ENCODE measurements at places on chromosomes 16 and 17.

DNA sequence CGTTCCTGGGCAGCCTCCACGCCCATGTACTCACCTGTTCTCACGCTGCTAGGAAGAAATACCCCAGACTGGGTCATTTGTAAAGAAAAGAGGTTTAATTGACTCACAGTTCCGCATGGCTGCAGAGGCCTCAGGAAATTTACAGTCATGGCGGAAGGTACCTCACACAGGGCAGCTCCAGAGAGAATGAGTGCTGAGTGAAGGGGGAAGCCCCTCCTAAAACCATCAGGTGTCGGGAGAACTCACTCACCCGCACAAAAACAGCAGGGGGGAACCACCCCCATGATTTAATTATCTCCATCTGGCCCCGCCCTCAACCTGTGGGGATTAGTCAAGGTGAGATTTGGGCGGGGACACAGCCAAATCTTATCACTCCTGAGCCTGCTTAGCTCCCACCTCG, 18.2 kb downstream of the RAB40C start:
- DNase-seq = no peak

DNA sequence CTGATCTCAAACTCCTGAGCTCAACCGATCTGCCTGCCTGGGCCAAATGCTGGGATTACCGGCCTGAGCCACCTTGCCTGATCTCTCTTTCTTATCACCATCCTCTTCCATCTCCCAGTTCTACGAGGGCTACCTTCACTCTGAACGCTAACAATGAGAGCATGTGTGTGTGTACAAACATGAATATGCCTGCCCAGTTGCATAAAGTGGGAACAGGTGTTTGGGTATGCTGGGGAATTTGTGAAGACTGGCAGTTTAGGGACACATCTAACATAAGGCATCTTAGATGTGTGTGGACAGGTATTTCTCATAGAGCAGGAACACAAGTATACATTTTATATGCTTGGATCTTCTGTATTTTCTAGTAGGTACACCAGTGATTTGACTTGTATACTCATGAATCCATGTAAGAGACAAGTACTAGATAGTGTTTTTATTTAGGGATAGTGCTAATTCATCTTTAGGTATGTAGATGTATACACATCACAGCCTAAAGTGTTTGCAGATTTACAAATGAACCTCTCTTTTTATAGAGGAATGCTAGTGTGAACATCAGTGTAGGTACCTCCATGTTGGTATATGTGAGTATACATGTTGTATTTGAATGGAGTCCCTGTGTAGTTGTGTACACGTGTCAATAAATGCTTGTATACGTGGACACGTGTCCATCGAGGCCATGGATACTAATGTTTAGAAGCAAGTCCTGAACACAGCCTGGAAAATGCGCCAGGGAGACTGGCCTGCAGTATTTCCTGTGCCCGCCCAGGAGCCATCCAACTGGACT, 1.2 kb upstream of the DLX4 start:
- no peak for DNase-seq

GRCh38 chr17:81056312-81056711, 21.4 kb downstream of the BAIAP2 start:
- DNase-seq = no peak

- DNase-seq = no peak
Measured at GRCh38 chr16:48413272-48413671, 28.1 kb upstream of the SIAH1 start.

GRCh38 chr17:9487406-9487805, 88.2 kb downstream of the STX8 start:
- DNase-seq = no peak

- no peak for DNase-seq
Measured at GRCh38 chr17:65885541-65886312, 306.2 kb downstream of the CEP112 start.

GRCh38 chr17:30920683-30921543, 832 bp upstream of the ADAP2 start:
- DNase-seq = no peak

GRCh38 chr17:247767-248166, 66.3 kb upstream of the DOC2B start:
- DNase-seq = peak; percentile 7

DNA sequence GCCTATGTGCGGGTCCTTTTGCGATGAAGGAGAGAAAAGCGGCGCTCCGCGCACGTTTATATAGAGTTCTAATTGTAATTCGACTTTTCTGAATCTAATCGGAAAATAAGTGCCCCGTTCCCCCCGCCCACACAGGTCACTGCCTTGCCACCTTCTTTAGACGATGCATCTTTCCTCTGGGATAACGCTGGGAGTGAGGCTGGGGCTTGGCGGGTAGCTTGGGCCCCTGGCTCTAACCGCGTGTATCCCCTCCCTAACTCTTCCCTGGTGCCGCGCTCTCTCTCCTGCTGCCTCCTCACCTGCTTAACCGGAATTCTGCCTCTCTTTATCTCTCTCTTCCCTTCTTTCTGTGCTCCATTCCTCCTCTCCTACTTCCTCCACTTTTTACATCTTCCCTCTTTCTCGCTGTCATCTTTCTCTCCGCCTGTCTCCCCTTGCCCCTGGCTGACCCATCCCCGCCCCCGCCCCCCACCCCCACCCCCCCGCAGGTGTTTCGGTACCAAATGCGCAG, 2.6 kb downstream of the LHX1 start:
- no peak for DNase-seq

DNA sequence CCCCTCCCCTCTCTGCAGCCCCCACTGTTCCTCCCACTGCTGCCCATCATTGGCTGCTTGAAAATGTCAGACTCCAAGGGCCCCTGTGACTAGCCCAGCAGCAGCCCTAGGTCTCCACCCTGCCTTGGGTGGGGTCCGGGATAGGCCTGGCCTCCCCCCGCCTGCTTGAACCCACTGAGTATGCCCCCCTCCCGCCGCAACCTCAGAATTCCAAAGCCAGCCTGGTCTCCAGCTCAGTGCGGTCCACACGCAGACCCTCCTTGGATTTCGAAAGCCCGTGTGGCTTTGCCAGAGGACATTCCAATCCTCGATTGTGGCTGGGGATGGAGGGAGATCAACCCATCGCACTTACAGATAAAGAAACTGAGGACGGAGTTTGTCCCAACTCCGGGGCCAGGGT, 6.4 kb downstream of the DPEP1 start:
- DNase-seq = no peak

DNA sequence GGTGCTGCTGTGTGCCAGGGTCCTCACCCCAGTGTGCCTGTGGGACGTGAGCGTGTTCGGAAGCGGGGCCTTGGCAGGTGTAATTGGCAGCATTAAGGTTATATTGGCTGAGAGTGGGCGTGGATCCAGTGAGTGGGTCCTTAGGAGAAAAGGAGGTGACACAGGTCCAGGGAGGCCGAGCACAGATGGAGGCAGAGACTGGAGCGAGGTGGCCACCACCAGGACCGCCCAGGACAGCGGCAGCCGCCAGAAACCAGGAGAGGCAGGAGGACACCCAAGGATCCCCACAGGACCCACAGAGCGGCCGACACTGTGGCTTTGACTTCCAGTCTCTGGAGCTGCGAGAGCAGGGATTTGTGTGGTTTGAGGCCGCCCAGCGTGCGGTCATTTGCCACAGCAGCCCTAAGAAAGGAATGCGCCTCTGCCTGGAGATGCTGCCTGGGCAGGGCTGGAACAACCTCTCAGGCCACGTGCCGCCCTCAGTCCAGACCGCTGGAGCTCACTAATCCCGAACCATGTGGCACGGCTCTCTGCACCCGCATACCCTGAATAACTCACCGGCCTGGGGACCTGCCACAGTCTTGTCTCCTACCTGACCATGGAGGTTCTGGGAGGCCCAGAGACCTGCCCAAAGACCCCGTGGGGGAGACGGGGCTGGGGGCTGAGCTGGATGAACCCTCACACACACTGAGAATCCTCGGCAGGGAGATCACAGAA, 45.4 kb downstream of the SOX8 start:
- DNase-seq = no peak

GRCh38 chr16:28872952-28873351, 5.3 kb upstream of the ATP2A1 start:
- no peak for DNase-seq

GRCh38 chr16:30437511-30438046, 7.7 kb upstream of the DCTPP1 start:
- no peak for DNase-seq

DNA sequence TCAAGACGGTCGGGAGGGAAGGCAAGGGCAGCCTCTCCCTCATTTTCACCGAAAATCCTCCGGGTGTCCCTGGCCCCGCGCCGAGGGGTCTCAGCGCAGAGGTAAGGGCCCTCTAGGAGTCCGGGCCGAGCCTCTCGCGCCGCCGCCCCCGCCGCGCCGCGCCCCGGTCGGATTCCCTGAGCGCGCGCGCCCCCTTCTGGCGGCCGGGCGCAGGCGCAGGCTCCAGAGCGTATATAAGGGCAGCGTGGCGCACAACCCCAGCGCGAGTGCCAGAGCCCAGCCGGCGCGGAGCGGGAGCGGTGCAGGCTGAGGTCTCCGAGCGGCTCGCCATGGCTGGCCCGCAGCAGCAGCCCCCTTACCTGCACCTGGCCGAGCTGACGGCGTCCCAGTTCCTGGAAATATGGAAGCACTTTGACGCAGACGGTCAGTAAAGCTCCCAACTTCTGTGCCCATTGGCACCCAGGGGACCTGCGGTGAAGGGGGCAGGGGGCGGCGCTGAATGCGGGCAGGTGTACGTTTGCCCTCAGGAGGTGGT, at the start of gene CALB2:
Gene CALB2, plus strand, starts transcription at position 260 of the 535 bp plus-strand sequence. Its CDS starts 70 bp downstream, at position 330.
- DNase-seq = peak; percentile 71

DNA sequence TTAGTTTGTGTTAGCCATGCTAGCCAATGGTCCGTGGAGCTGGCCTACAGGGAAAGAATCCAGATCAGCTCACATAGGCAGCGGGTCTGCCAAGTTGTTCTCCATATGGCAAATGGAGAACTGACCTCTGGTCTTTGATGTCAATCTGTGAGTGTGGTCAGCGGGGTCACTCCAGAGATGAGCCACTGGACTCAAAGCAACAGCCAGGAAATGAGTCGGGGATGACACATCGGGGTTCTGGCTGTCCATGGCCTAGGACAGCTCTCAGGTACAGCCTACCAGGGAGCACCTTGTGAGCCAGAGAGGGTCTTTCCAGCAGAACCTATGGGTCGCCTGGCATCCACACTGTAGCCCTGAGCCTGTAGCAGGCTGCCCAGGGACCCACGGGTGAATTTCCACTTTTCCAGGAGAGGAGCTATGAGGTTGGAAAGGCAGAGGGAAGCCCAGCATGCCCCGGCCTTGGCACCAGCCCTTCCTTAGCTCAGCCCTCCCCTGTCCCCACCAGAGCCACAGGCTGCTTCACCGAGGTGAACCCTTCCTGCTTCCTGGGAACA, 203.0 kb upstream of the TNRC6C start:
- DNase-seq = no peak

DNA sequence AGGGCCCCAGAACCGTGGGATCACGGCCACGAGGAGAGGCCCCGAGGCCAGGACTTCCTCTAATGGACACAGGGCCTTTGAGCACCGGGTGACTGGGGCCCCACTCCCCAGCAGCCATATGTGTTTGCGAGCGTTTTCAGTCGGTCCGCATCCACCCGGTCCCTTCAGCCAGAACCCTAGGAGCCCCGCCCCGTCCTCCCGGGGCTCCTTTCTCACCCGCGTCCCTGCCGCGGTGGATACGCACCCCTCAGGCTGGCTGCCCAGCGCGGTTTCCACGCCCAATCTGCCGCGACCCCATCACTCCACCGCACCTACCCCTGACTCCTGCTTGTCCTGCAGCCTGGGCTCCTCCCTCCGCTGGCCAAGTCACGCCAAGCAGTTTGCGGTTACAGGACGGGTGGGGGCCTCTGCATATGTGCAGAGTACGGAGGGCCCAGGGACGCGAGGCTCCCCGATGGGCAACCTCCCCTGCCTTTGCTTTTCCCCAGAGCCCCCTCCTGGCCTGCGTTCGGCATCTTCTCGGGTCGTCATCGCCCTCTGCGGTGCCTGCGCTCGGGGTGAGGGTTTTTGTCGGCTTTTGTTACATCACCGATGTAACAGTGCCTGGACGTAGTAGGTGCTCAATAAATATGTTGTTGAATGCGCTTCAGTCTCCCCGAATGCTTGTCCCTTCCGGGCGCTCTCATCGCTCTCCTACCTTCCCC, 1.0 kb upstream of the TTYH2 start:
- DNase-seq = no peak

DNA sequence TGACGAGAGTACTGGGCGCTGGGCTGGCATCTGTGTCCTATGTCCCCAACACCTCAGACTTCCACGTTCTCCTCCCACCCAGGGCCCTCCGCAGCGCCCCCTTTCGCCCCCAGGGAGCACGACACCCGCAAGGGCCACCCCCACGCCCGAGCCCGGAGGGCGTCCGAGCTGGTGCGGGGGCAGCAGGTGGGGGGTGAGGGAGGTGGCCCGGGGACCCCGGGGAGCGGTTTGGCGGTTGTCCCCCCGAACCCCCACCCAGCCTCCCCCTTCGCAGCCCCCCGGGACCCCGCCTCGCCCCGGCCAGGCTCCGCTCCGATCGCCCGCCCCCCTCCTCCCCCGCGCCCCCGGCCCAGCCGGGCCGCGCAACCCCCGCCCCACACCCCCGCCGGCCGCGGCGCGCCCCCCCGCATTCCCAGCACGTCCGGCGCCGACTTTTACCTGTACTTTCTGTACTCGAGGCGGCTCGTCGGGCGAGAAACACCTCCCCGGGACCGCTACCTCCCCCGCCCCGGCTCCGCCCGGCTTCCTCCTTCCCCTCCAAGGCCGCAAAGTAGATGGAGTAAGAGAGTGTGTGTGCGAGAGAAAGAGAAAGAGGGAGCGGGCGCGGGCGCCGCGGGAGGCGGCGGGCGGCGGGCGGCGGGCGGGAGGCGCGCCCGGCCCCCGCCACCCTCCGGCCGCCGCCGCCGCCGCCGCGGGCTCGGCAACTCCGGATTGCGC, 901 bp downstream of the CDYL2 start:
- DNase-seq = peak; percentile 35

DNA sequence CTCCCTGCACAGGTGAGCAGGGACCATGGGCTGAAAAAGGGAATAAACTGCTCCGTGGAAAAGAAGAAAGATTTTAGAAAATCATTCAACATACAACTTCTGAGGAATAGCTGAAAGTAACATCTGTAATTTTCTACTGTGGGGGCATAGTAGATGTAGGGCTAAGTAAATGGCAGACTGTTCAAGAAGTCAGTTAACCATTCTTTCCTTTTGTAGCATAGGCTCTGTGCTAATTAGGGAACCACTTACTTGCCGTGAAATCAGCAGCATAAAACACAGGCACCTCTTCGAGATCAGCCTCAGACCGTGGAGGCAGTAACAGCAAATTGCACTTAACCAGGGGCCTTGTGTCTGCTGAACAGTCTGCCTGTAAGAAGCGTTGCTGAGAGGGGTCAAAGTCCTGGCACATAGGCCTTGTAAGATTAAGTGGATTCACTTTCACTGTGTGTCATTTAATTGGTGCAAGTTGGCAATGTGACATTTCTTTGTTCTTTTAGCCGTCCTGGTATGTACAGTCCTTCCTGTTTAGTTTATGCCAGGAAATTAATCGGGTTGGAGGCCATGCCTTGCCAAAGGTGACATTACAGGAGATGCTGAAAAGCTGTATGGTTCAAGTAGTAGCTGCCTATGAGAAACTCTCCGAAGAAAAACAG, 10.4 kb downstream of the COG1 start:
- DNase-seq = no peak

- no peak for DNase-seq
Measured at GRCh38 chr16:18018376-18018775, 318.2 kb downstream of the NPIPA8 start.

- DNase-seq = no peak
Measured at GRCh38 chr17:70084476-70084875, 9.5 kb downstream of the KCNJ16 start.
